ENCODE measurements at places on chromosomes 7 and 10. TPM values are rescaled to one million over a fixed set of nuclear protein-coding genes. Genes with fewer than 3 reads are reported as not detected.

- DNase-seq = no peak
Measured at GRCh38 chr7:75842836-75843446, 29.3 kb upstream of the CCL24 start.

- DNase-seq = no peak
Measured at GRCh38 chr10:68239596-68240150, 7.8 kb upstream of the ATOH7 start.

Gene PRSS37
- total RNA-seq = not detected

Gene GPR141
- not detected for total RNA-seq

DNA sequence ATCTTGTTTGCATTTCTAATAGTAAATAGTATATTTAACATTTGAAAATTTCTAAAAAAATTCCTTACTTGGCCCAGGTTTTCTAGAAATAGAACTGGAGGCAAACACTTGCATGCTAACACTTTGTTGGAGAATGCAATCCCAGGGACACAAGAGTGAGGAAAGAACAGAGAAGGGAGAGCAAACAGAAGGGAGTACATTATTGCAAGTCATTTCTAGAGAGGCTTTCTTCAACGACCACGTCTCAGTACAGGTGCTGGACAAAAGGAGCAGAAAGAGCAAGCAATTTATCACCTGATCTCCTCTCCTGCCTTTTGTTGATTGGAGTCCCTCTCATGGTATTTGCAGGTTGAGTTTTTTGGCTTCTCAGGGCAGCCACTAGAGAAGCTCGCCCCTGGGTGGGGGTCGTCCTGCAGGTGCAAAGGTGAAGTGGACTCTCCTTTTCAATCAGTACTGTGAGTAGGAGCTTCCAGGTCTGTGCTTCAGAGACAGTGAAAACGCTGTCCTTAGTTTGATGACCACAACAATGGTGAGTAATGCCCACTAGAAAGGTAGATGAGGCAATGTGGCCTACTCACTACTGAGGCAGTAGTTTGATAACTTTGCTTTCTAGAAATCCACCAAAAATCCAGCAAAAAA, 5.2 kb downstream of the CPED1 start:
- no peak for DNase-seq

Gene ADIRF
- total RNA-seq = not detected

DNA sequence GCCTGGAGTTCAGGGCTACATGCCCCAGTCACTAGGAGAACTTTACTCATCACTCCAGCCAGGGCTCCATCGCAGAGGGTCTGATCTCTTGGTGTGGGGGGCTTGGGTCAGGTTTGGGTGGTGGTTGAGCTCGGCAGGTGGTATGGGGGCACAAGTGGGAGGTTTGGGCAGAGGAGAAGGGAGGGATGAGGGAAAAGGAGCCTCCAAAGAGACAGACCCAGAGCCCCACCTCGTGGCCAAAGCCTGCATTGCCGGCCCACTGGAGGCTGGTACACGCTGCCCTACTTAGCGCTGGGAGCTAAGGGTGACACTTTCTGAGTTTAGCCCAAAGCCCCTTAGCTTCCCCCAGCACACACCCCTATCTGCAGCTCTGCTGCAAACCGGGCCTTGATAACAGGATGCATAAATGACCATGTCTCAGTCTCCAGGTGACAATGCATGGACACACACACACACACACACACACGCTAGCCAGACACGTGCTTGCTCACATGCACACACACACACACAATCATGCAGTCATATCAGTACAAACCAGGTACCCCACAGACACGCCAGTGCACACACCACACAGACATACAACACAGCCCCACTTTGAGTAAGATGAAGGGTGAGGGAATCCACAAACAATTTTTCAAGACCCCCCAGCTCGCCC, 14.7 kb downstream of the LZTS2 start:
- peak; percentile 64 for DNase-seq

Gene ADCYAP1R1
- total RNA-seq = 53.0 TPM

- no peak for DNase-seq
Measured at GRCh38 chr7:47622586-47622945, 40.7 kb upstream of the TNS3 start.

GRCh38 chr7:158945519-158945918, 89.2 kb downstream of the DYNC2I1 start:
- no peak for DNase-seq

- DNase-seq = no peak
Measured at GRCh38 chr7:106736508-106737201, 75.7 kb upstream of the CCDC71L start.

GRCh38 chr10:115951242-115951641, 321.8 kb downstream of the GFRA1 start:
- DNase-seq = no peak
